ENCODE measurements at places on chromosomes 16 and 17. TPM values are rescaled to one million over a fixed set of nuclear protein-coding genes. Genes with fewer than 3 reads are reported as not detected.

The CD79B gene
- 17.2 TPM for total RNA-seq

The PSMD12 gene
- total RNA-seq = 48.8 TPM

The PPP1R27 gene
- total RNA-seq = not detected

DNA sequence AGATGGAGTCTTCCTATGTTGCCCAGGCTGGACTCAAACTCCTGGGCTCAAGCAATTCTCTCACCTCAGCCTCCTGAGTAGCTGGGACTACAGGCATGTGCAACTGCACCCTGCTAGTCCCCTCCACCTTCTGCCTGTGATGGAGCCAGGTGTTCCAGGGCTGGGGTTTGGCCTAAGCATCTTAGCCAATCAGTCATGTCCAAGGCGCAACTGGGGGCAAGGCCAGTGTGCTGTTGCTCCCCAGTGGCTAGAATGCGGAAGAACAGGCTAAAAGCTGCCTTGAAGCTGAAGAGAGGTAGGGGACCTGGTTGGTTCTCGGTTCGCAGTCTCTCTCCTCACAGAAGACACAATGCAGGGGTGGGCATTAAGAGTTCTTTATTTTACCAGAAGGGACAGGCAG lies 18.6 kb downstream of the FLOT2 start:
- peaks cover 54% of the 10 kb centered on the region for H3K36me3 ChIP-seq
- no peak for DNase-seq
- no peak overlapping the region for H3K4me3 ChIP-seq

DNA sequence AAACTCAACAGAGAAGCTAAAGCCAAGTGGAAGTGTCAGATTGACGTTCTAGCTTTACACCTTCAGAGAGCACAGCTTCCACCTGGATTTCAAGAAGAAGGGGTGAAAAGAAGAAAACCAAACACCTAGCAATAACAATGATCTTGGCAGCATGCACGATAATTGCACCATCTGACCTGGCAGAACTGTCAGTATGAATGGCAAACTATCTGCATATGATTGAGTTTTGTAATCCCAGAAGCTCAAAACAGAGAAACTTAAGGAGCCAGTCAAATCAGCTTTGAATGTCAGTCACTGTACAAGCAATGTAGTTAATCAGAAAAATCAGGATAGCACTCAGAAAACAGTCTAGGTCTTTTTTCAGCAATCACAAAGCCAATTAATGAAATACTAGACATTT lies 427.1 kb downstream of the ZFHX3 start:
- no peaks in the 10 kb centered on the region for H3K4me1 ChIP-seq
- H3K27me3 ChIP-seq = no peaks in the 10 kb centered on the region
- no peak overlapping the region for H3K4me3 ChIP-seq
- no peaks in the 10 kb centered on the region for H3K36me3 ChIP-seq

GRCh38 chr16:17362183-17362582 lies 108.6 kb downstream of the XYLT1 start:
- DNase-seq = no peak
- no peak overlapping the region for H3K4me3 ChIP-seq
- peaks cover 100% of the 10 kb centered on the region for H3K4me1 ChIP-seq
- H3K27me3 ChIP-seq = no peaks in the 10 kb centered on the region

GRCh38 chr16:84532291-84532724 lies 27.8 kb upstream of the MEAK7 start:
- H3K36me3 ChIP-seq = no peaks in the 10 kb centered on the region
- peaks cover 8% of the 10 kb centered on the region for H3K4me1 ChIP-seq
